ENCODE measurements at places on chromosomes 16 and 17. TPM values are rescaled to one million over a fixed set of nuclear protein-coding genes. Genes with fewer than 3 reads are reported as not detected.

The KRTAP1-5 gene
- 10.1 TPM for total RNA-seq

The C17orf50 gene
- total RNA-seq, result not detected

The TEFM gene
- total RNA-seq, result 16.1 TPM

The TMC6 gene
- total RNA-seq, result 2.9 TPM

The TP53TG3 gene
- total RNA-seq, result not detected

The CRHR1 gene
- under 0.01 TPM for total RNA-seq

The LITAFD gene
- total RNA-seq, result not detected

The PRRT2 gene
- total RNA-seq, result 26.6 TPM

The PRR35 gene
- not detected for total RNA-seq

The PIK3R5 gene
- not detected for total RNA-seq

The SCGB1C2 gene
- total RNA-seq, result not detected

The ELOB gene
- 841 TPM for total RNA-seq

The LLGL1 gene
- total RNA-seq, result 45.4 TPM

The ACSF3 gene
- total RNA-seq, result 27.9 TPM

The CD300H gene
- not detected for total RNA-seq

The CD79B gene
- total RNA-seq, result not detected

The OSGIN1 gene
- 4.1 TPM for total RNA-seq

The ASPHD1 gene
- total RNA-seq, result 6.5 TPM

The CDH5 gene
- 3.6 TPM for total RNA-seq

The ITPRIPL2 gene
- total RNA-seq, result 53.3 TPM

The TLCD2 gene
- 8.4 TPM for total RNA-seq

The MMP28 gene
- 0.13 TPM for total RNA-seq

The NATD1 gene
- 13.8 TPM for total RNA-seq

The CBX2 gene
- 7.6 TPM for total RNA-seq

The TLCD1 gene
- total RNA-seq, result 0.96 TPM

The GCGR gene
- not detected for total RNA-seq

The CCDC154 gene
- 0.80 TPM for total RNA-seq

The CCL4 gene
- total RNA-seq, result not detected

The LGALS9B gene
- not detected for total RNA-seq

The ALDH3A1 gene
- not detected for total RNA-seq

The PRCD gene
- 14.2 TPM for total RNA-seq

The MTSS2 gene
- 17.6 TPM for total RNA-seq

The INPP5K gene
- total RNA-seq, result 26.9 TPM

The LSM12 gene
- total RNA-seq, result 53.5 TPM

The UTP4 gene
- 15.1 TPM for total RNA-seq

The KRTAP4-9 gene
- total RNA-seq, result not detected

The PTX4 gene
- not detected for total RNA-seq

The HEATR9 gene
- not detected for total RNA-seq

The PRSS22 gene
- total RNA-seq, result 0.40 TPM

The KRTAP16-1 gene
- not detected for total RNA-seq

The HOXB13 gene
- total RNA-seq, result not detected

The C17orf78 gene
- not detected for total RNA-seq

The KRT27 gene
- not detected for total RNA-seq

The MRPL45 gene
- total RNA-seq, result 46.1 TPM

The RAC3 gene
- 25.0 TPM for total RNA-seq

The AIPL1 gene
- not detected for total RNA-seq

Data from epithelial cell of alveolus of lung (primary cell).